ENCODE measurements at places on chromosomes 3 and 15.
A peak's percentile ranks its signal among the peaks of the same experiment; 100 is the strongest.

DNA sequence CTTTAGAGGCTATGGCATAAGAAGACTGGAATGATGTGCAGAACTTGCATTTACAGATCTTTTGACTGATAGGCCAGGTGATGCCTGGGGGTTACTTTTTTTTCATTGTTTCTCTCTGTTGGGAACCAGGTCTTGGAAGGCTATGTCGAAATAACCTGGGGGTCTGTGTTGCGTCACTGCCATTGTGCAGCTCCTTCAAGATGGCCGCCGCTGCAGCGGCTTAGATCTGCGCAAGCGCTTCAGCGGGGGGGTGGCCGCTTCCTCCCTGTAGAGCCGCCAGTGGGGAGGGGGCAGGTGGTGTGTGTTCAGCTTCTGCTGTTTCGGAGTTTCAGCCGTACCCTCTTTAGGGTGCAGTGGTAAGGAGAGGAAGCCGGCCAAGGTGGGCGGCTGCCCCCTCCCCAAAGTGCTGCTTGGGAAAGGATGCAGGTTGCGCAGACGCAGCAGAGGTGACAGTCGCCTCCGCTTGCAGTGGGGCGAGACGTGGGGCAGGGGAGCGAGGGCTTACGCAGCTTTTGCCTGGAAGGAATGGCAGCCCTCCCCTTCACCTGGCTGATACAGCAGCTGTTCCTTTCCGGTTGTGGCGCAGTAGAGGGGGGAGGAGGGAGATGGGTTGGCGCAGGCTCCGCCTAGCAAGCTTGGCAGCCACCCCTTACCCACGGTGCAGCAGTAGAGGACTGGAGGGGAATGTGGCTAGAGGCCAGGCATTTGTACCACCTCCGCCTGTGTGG lies 1.5 kb downstream of the SNRPN start:
- peak; percentile 51 for DNase-seq

- no peak for DNase-seq
These were observed 95.1 kb upstream of the PDZRN3 start for GRCh38 chr3:73719861-73720260.

DNA sequence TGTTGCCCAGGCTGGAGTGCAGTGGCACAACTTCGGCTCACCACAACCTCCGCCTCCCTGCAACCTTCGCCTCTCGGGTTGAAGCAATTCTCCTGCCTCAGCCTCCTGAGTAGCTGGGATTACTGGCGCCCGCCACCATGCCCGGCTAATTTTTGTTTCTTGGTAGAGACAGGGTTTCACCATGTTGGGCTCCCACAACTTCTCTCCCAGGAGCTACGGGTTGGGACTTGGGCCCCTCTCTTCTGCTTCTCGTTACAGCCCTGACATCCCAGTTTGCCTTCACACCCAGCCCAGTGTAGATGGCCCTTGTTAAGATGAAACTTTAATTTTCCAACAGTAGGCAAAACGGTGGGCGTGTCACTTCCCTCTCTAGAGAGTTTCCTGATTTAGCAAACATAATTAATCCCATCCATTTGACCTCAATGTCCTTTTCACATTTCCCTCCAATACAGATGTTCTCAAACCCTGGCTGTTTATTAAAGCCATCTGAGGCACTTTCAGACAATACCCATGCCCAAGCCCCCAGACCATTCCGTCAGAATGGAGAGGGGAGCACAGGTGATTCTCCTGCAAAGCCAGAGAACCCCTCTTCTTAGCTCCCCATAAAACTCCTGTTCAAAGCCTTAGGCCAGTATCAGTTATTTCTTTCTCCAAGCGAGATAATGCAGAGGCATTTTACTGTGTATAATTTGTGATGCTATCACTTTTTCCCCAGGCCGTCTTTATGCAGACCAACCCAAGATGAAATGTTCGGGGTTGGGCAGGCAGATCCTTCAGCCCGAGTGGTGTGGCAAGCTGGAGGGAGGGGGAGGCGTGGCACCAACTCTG lies 245.7 kb downstream of the XXYLT1 start:
- no peak for DNase-seq

GRCh38 chr3:35760146-35760545 lies 120.8 kb downstream of the ARPP21 start:
- no peak for DNase-seq

DNA sequence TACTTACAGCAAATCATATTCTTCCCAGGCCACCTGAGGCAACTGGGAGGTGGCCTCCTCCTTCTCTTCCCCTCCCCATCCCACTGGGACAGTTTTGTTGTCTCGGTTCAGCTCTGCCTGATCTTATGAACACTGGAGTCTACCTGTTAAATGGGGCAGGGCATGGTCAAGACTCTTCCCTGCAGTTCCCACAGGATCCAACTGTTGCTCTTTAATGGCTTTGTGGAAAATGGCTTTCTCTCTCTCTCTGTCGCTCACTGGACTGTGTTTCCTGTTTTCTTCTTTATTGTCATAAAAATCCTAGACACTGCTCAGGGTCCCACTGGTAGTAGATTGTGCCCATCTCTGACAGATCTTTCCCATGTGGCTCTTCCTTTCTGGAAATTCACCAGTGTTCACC lies 40.2 kb downstream of the SLC27A2 start:
- no peak for DNase-seq

- DNase-seq, result no peak
These were observed 33.8 kb upstream of the GREM1 start for GRCh38 chr15:32683906-32684584.

- DNase-seq, result no peak
These were observed 413.9 kb downstream of the SHQ1 start for GRCh38 chr3:72434296-72434695.

- DNase-seq, result no peak
These were observed 22.0 kb upstream of the PHLDB2 start for GRCh38 chr3:111837112-111837511.

- no peak for DNase-seq
These were observed 18.6 kb downstream of the SPCS1 start for GRCh38 chr3:52724511-52724910.
